Gastrocnemius medialis (tissue), 4 donors: ENCODE measurements at places on chromosomes 16 and 17. TPM values are rescaled to one million over a fixed set of nuclear protein-coding genes. Genes with fewer than 3 reads are reported as not detected.

DNA sequence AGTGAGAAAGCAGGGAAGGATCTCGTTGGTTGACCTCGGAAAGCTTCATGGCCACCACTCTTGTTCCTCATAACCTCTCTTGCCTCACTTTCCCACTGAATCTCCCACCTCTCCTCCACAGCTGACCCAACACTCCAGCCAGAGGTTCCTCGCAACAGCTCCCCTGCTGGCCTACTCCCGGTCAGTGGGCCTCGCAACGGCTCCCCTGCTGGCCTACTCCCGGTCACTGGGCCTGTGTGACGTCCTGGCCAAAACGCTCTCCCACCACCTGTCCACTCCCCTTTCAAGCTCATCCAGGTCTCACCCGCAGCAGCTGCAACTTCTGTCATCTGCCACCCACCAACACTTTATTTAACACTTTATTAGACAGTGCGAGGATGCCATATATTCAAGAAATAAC lies 149.1 kb downstream of the VPS53 start:
- H3K27me3 ChIP-seq = no peaks in the 10 kb centered on the region
- no peak overlapping the region for H3K27ac ChIP-seq
- peaks cover under 1% of the 10 kb centered on the region for H3K4me1 ChIP-seq
- no peak for DNase-seq
- no peaks in the 10 kb centered on the region for H3K36me3 ChIP-seq

DNA sequence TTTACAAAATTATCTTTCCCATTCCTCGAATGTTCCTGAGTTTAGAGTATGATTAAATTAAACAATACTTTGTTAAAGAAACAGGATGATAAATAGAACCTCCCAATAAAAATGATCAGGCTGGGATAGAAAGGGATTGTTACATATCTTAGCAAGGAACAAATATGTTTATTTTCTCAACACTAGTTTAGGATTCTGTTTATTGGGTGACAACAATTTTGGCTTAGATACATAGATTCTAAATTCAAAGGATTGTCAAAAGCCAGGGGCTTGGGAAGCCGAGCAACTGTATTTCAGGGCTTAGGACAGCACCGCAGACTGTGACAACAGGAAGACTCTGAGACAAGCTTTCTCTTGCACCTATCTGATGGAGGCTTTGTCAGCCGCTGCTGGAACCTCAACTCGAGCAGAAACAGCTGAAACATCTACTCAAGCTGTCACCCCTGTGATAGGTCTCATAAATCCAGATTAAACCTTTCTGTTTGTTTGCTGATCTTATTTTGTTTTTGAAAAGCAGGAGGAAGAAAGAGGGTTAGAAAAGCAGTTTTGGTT lies 562.8 kb upstream of the ZFHX3 start:
- peaks cover 9% of the 10 kb centered on the region for H3K27me3 ChIP-seq
- no peaks in the 10 kb centered on the region for H3K4me1 ChIP-seq
- H3K36me3 ChIP-seq = no peaks in the 10 kb centered on the region
- H3K4me3 ChIP-seq = no peak overlapping the region
- no peak overlapping the region for H3K27ac ChIP-seq
- DNase-seq = no peak

DNA sequence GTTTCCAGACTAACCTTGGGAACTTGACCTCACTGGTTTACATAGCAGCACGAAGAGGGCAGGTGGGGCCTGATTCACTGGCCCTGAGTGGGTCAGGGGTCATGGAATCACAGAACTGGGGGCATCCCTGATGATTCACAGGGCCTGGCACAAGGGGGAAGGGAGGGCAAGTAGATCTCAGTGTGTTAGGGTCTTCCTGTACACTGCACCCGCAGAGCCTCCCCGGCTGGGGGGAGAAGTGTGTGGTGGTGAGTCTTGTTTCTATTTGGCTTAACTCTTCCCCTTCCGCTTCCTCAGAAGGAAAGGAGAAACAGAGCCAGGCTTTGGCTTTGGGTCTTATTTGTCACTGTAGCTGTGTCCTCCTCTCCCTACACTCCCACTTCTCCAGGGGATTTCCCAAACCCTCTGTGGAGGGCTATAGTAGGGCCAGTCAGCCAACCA lies 3.7 kb downstream of the STARD3 start:
- H3K4me3 ChIP-seq = no peak overlapping the region
- no peaks in the 10 kb centered on the region for H3K36me3 ChIP-seq
- H3K27ac ChIP-seq = no peak overlapping the region
- DNase-seq = no peak
- H3K27me3 ChIP-seq = no peaks in the 10 kb centered on the region

Gene SP6
- not detected for total RNA-seq

Gene CCL4L2
- total RNA-seq = not detected

GRCh38 chr16:88354229-88355092 lies 28.3 kb upstream of the ZNF469 start:
- H3K27me3 ChIP-seq = no peaks in the 10 kb centered on the region
- no peaks in the 10 kb centered on the region for H3K36me3 ChIP-seq
- DNase-seq = no peak
- no peak overlapping the region for H3K4me3 ChIP-seq
- no peaks in the 10 kb centered on the region for H3K4me1 ChIP-seq

- H3K36me3 ChIP-seq = no peaks in the 10 kb centered on the region
- no peak overlapping the region for H3K4me3 ChIP-seq
- no peak for DNase-seq
- H3K4me1 ChIP-seq = peaks cover 7% of the 10 kb centered on the region
- no peaks in the 10 kb centered on the region for H3K27me3 ChIP-seq
Measured at GRCh38 chr17:62970610-62971009, 4.6 kb downstream of the TANC2 start.

Gene TEX14
- not detected for total RNA-seq

Gene GLIS2
- total RNA-seq = 0.81 TPM

GRCh38 chr16:27430923-27431484 lies 29.0 kb downstream of the IL21R start:
- H3K4me1 ChIP-seq = no peaks in the 10 kb centered on the region
- no peaks in the 10 kb centered on the region for H3K27me3 ChIP-seq
- no peaks in the 10 kb centered on the region for H3K36me3 ChIP-seq
- no peak overlapping the region for H3K4me3 ChIP-seq

Gene NTN1
- 0.76 TPM for total RNA-seq

DNA sequence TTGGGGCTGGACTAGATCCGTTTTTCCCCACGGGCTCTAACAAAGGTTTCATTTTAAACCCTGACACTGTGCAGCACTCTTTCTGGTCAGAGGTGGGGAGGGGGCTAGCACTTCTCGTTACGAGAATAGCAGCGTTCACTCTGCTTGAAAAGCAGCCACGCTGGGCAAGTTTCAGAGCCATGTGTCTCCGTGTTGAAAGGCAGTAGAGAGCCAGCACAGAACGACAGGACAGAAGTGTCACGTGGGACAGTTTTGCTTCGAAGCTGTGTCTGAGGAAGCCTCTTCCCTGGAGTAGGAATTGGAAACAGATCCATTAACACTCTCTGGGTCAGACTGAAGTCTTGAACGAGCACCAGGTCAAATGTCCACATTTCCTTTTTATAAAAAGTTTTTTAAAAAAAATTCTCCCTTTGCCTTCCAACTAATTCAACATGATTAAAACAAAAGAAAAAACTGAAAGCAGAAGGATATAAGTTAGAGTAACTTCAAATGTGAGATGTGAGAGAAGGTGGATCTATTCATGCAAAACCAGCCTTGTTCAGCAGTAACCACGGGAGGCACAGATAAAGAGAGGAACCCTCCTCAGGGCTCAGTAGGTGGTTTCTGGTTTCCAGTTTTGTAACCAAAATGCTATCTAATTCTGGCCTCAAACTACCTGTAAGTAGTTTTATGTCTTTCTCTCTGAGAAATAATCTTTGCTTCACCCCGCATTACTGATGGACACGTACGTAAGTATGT lies 65.0 kb downstream of the SMG6 start:
- peak overlapping the region; percentile 24 for H3K4me3 ChIP-seq
- DNase-seq = peak; percentile 74
- H3K36me3 ChIP-seq = no peaks in the 10 kb centered on the region
- peaks cover 60% of the 10 kb centered on the region for H3K4me1 ChIP-seq
- H3K27me3 ChIP-seq = no peaks in the 10 kb centered on the region

Gene SULT1A2
- not detected for total RNA-seq

GRCh38 chr16:50747207-50747956 lies 5.5 kb downstream of the CYLD start:
- DNase-seq = no peak
- no peaks in the 10 kb centered on the region for H3K27me3 ChIP-seq
- no peak overlapping the region for H3K4me3 ChIP-seq
- no peaks in the 10 kb centered on the region for H3K36me3 ChIP-seq
- H3K4me1 ChIP-seq = peaks cover 69% of the 10 kb centered on the region
- H3K27ac ChIP-seq = peak overlapping the region; percentile 36

DNA sequence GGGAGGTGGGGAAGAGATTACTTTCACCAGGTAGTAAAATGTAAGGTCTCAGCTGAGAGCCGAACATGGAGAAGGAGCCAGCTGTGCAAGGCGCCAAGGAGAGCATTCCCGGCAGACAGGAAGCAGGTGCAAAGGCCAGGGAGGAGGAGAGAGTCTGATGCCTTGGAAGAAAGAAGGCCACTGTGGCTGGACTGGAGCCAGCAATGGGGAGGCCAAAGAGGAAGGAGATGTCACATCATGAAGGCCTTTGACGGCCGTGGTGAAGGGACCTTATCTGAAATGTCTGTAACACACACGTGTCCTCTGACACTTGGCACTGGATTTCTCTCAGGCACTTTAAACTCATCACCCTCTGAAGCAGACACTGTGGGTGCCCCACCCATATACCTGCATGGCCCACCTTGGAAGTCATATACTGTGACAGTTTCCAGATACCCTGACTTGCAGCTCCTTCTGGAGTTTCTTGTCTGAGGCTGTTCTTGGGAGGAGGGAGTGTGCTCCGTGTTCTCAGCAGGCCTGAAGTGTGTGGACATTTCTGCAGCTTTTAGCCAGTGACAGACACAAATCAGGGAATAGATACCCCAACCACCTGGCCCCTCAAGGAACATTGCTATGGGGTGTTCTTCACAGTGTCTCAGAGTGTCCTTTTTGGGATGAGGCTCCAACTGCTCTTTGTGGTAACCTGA lies 1.9 kb upstream of the SLC5A2 start:
- no peaks in the 10 kb centered on the region for H3K4me1 ChIP-seq
- H3K36me3 ChIP-seq = no peaks in the 10 kb centered on the region
- no peak overlapping the region for H3K27ac ChIP-seq
- H3K4me3 ChIP-seq = no peak overlapping the region
- peaks cover 19% of the 10 kb centered on the region for H3K27me3 ChIP-seq

DNA sequence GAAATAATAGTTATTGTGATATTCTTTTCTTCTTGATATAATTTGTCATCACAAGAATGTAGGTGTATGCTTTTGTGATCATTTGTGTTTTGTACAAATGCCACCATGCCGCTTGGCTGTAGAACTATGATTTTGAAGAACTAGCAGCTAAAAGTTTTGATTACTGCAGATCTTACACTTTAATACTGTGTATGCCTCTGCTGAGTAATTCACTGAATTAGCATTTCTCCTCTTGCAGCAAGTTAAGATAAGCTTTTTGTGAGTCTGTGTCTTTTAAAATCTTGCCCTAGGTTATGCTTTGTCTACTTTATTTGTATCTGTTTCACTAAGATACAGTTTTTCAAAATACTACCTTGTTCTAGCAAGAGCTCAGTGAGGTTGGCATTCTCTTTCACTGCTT lies 326.5 kb upstream of the TBX2 start:
- H3K27ac ChIP-seq = no peak overlapping the region
- H3K4me3 ChIP-seq = no peak overlapping the region
- no peaks in the 10 kb centered on the region for H3K36me3 ChIP-seq
- H3K4me1 ChIP-seq = no peaks in the 10 kb centered on the region
- no peak for DNase-seq

Gene TAC4
- total RNA-seq = not detected

GRCh38 chr17:76710863-76711611 lies at the start of gene MXRA7:
Gene MXRA7, minus strand, starts transcription at chr17:76710965. Its CDS starts 19 bp downstream, at chr17:76710946.
- H3K27me3 ChIP-seq = no peaks in the 10 kb centered on the region
- H3K27ac ChIP-seq = peak within 1 kb of the TSS; percentile 95
- H3K4me1 ChIP-seq = peaks cover 46% of the 10 kb centered on the region
- H3K36me3 ChIP-seq = peaks cover 20% of the 10 kb centered on the region
- peak within 1 kb of the TSS; percentile 69 for H3K4me3 ChIP-seq
- DNase-seq = no peak

DNA sequence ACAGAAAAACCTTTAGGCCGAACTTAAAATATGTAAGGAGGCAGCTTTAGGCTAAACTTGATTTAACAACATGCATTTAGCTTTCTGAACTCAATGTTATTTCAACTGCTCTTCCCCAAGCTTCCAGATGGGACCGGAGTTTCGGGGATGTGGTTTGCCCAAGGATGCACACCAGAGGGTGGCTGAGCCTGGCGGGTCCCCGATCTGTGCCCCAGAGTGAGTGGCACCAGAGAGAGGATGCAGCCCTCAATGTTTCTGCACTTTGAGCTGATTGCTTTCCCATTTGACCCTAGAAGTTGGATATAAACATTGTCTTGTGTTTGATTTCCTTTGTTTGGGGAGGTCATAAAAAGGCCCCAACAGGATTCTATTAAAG lies 348.0 kb upstream of the TNRC6C start:
- no peaks in the 10 kb centered on the region for H3K36me3 ChIP-seq
- no peak overlapping the region for H3K27ac ChIP-seq
- no peaks in the 10 kb centered on the region for H3K4me1 ChIP-seq
- no peak overlapping the region for H3K4me3 ChIP-seq

GRCh38 chr17:42141382-42141781 lies 13.4 kb downstream of the RAB5C start:
- no peak for DNase-seq
- no peak overlapping the region for H3K4me3 ChIP-seq
- H3K27ac ChIP-seq = peak overlapping the region; percentile 87
- H3K27me3 ChIP-seq = no peaks in the 10 kb centered on the region

GRCh38 chr16:14524979-14525378 lies 105.1 kb downstream of the PARN start:
- no peaks in the 10 kb centered on the region for H3K36me3 ChIP-seq
- H3K27ac ChIP-seq = no peak overlapping the region
- no peak overlapping the region for H3K4me3 ChIP-seq
- H3K4me1 ChIP-seq = peaks cover 43% of the 10 kb centered on the region

Gene MFAP4
- 11.0 TPM for total RNA-seq

Gene SEZ6L2
- 0.72 TPM for total RNA-seq

GRCh38 chr17:50274897-50275221 lies 593 bp downstream of the TMEM92 start:
- no peaks in the 10 kb centered on the region for H3K4me1 ChIP-seq
- peaks cover 19% of the 10 kb centered on the region for H3K27me3 ChIP-seq
- no peak overlapping the region for H3K4me3 ChIP-seq
- H3K36me3 ChIP-seq = no peaks in the 10 kb centered on the region

DNA sequence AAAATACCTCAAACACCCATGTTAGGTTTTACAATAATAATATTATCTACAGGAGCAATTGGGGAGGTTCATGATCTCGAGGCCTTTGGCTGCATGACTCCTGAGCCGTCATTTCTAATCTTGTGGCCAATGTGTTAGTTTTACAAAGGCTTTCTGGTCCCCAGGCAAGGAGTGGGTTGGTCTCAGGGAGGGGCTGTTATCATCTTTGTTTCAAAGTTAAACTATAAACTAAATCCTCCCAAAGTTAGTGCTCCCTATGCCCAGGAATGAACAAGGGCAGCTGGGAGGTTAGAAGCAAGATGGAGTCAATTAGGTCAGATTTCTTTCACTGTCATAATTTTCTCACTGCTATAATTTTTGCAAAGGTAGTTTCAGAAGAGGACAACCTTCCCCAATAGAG lies 9.1 kb upstream of the CCL5 start:
- H3K27me3 ChIP-seq = no peaks in the 10 kb centered on the region
- H3K4me3 ChIP-seq = no peak overlapping the region
- H3K4me1 ChIP-seq = no peaks in the 10 kb centered on the region
- DNase-seq = no peak
- H3K27ac ChIP-seq = no peak overlapping the region

- no peaks in the 10 kb centered on the region for H3K36me3 ChIP-seq
- H3K27me3 ChIP-seq = no peaks in the 10 kb centered on the region
- peaks cover 22% of the 10 kb centered on the region for H3K4me1 ChIP-seq
- peak overlapping the region; percentile 68 for H3K4me3 ChIP-seq
- H3K27ac ChIP-seq = peak overlapping the region; percentile 86
- no peak for DNase-seq
Measured at GRCh38 chr17:48907713-48908046, 527 bp upstream of the UBE2Z start.

Gene OR2C1
- not detected for total RNA-seq

Gene TM4SF5
- not detected for total RNA-seq
